Stimulated activated CD4-positive, alpha-beta T cell treated with anti-CD3 and anti-CD28 coated beads, Interleukin-1b, Interleukin-23, amount 100 ng/mL, for 24 hours (primary cell): ENCODE measurements at places on chromosomes 16 and 17.

GRCh38 chr16:84925092-84925772 lies 86.1 kb downstream of the ZDHHC7 start:
- peak; percentile 58 for DNase-seq

- DNase-seq: no peak
These were observed 6.4 kb downstream of the CUEDC1 start for GRCh38 chr17:57948555-57949420.

- no peak for DNase-seq
These were observed 3.4 kb downstream of the CHST6 start for GRCh38 chr16:75491876-75492275.

DNA sequence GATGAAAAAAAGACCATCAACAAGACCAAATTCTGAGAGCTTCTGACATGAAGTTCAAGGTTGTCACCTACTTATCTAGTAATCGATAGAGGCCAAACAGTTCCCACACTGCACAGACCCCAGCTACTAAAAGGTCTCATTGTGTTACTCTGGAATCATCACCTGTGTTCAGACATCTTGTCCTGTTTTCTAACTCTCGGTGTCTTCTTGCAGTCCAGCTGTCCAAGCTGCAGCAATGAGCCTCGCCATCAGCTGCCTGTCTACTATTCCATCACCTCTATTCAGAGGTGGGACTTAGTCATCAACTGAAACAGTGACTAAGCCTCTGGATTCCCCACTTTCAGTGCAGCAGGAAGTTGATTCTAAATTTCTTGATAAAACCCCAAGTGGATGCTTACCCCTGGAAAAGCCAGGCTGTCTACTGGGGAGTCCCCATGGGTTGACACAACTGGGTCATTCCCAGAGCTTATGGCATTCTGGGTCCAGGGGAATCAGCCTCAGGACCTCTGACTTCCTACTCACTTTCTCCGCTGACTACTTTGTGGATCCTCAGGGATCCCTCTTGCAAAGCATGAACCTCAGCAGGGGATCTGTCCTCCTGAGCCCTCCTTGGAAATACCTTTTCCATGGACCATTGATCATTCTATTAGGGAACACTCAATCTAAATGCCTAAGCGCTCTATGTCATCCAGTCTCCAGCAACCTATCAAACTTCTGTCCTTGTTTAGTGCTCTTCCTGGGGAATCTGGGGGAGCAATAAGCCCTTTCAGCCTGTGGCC lies 46.5 kb downstream of the HNF1B start:
- DNase-seq: no peak

DNA sequence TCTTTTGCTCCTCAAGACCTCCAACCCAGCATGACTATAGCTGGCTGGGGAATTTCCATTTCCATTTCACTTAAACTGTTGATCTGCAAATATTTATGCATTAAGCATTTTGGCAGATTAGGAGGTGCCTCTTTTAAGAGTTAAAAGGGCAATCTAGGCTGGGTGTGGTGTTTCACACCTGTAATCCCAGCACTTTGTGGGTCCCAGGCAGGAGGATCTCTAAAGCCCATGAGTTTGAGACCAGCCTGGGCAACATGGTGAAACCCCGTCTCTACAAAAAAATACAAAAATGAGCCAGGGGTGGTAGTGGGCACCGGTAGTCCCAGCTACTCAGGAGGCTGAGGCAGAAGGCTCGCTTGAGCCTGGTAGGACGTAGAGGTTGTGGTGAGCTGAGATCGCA lies 17.1 kb downstream of the ANKFY1 start:
- no peak for DNase-seq

DNA sequence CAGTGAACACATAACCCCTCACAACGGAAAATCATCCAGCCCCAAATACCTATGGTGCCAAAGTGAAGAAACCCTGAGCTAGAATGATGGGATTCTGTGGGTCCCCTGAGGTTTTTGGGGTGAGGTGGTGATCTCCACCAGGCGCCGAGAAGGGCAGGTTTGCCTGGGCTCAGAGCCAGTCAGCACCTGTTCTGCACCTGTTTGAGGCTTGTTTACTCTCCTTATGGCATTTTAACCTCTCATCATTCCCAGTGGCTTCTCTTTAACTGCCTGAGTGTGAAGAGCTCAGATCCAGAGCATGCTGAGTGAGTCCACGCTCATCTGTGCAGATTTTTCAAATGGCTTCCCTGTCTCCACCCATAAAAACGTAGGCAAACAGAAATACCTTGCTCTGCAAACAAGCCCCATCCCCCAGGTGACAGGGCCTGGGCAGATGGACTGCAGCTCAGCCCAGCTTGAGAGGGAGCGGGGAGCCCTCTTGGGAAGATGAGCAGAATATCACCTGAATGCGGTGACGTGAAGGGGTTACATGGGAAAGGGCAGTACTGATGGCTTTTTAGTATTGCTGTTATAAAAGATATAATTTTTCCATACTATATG lies 40.1 kb upstream of the CLEC19A start:
- DNase-seq: no peak

DNA sequence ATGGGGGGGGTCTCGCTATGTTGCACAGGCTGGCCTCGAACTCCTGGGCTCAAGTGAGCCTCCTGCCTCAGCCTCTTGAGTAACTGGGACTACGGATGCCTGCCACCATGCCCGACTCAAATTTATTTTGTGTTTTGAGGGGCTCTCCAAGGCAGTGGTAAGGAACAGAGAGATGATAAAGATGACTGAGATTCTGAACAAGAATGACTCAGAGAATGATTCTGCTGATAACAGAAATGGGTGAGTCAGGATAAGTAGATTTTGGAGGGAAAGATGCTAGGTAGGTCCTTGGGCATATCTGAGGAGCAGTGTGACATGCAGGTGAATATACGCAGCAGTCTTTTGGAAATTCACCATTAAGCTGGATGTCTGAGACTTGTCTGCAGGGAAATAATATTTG lies 2.6 kb downstream of the TMEM220 start:
- DNase-seq: no peak
